ENCODE measurements at places on chromosomes 6 and 20.

DNA sequence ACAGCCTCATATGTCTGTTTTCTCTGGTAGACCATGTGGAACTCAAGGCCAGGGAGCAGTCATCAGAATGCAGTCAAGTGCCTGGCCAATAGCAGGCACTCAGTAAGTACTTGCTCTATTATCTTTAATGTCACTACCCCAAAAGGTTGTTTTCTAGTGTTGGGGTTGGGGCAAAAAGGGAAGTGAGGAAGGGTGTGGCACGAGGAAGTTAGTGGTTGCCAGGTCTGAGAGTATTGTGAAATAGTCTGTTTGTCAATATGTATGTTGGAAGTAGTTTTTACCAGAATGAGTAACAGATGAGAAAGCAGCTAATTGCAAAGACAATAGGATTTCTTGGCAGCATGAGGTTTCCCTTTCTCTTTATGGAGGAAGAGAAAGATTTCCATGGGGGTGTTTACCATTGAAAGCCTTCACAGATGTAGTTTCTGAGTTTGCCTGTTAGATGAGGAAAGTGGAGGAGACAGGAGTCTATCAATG, 59.5 kb upstream of the ARMH2 start:
- no peak for DNase-seq

- DNase-seq = no peak
Measured at GRCh38 chr6:18101873-18102272, 20.6 kb downstream of the NHLRC1 start.

DNA sequence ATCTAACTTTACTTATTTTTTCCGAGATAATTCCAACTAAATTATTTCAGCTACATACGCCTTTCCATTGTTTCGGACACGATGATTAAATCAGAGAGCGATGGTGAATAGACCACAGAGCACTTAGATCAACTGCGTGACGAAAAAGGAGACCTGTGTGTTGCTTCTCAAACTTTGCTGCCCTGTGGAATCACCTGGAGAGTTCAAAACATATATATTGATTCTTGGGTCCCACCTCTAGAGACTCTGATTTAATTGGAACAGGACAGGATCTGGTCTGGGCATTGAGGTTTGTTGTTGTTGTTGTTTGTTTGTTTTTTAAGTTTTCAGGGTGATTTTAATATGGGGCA, 401 bp upstream of the TNFRSF21 start:
- DNase-seq = no peak

DNA sequence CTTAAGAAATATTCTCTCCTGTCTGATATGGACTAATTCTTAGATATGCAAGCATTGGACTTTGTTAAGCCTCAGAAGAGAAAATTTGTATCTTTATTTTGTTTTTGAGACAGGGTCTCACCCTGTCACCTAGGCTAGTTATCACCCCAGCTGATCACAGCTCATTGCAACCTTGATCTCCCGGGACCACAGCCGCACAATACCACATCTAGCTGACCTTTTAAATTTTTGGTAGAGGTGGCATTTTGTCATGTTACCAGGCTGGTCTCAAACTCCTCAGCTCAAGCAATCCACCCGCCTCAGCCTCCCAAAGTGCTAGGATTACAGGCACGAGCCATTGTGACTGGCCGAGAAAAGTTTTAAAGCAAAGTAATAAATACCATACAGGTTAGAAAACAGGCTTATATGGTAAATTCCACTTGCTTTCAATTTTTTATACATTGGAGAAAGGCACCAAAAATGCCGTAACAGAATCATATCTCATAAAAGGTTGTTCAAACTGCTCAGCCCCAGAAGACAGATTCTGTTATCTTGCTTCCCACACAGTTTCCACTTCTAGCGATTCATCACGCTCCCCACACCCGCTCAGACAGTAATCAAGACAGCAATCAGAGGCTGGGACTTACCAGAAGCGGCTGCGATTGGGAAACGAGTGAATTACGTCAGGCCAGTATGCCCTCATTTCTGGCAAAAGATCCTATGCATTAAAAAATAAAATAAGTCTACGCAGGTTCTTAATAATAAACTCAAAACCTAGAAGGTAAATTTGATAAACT, 13.8 kb downstream of the RNASET2 start:
- DNase-seq = peak; percentile 79

- DNase-seq = no peak
Measured at GRCh38 chr20:16054985-16055384, 518.3 kb downstream of the KIF16B start.

- no peak for DNase-seq
Measured at GRCh38 chr6:169752074-169752623, 727 bp downstream of the ERMARD start.

- no peak for DNase-seq
Measured at GRCh38 chr6:43695215-43695966, 7.8 kb upstream of the MRPS18A start.
